H1 (cell line): ENCODE measurements at places on chromosomes 12 and 14. TPM values are rescaled to one million over a fixed set of nuclear protein-coding genes. Genes with fewer than 3 reads are reported as not detected.
A peak's percentile ranks its signal among the peaks of the same experiment; 100 is the strongest.

Gene MYF5
- not detected in 2 replicates for total RNA-seq

DNA sequence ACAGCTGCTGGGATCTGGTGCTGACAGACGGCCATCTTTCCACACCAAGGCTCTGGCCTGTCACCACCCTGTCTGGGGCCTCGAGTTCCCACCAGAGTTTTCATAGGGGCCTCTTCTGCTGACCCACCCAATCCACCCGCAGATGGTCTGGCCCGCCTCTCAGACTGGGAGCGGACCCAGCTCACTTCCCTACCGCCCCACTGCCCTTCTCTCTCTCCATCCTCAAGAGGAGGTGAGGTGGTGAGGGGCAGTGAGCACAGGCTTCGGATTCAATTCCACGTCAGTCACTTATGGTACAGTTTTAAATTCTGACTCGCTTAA, 12.3 kb upstream of the RPS6KL1 start:
- no peak for DNase-seq

DNA sequence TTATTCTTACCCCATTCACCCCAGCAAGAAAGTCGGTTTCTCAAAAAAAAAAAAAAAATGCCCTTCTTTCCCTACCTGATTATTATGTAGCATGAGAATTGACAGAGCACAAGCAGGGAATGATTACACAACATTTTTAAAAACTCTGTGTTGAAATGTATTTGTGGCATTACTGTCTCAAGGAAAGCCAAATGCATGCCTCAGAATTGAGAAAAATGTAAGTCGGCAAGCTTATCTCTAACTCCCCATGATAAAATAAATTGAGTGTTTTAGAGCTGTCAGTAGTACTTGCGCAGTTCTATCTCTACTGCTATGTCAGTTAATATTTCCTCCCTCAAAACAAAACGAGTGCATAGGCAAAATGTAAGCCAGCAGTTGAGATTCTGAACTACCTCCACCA, 25.7 kb downstream of the ANO4 start:
- no peak for DNase-seq

Gene KRT74
- total RNA-seq, result not detected in 2 replicates

- DNase-seq, result no peak
Measured at GRCh38 chr12:109714913-109715244, 1.3 kb downstream of the FAM222A start.

GRCh38 chr12:57182918-57183575, 33.5 kb upstream of the NXPH4 start:
- peak; percentile 97 for DNase-seq

Gene GMPR2
- total RNA-seq, result 85.3 and 88.3 TPM in 2 replicates

GRCh38 chr12:389142-390096, at the start of gene KDM5A:
KDM5A (minus strand) TSS chr12:389320; CDS start chr12:389091, 229 bp downstream.
- DNase-seq, result peak; percentile 29

Gene ABCC9
- total RNA-seq, result not detected in 2 replicates

Gene ACTR6
- 36.8 and 38.1 TPM in 2 replicates for total RNA-seq

DNA sequence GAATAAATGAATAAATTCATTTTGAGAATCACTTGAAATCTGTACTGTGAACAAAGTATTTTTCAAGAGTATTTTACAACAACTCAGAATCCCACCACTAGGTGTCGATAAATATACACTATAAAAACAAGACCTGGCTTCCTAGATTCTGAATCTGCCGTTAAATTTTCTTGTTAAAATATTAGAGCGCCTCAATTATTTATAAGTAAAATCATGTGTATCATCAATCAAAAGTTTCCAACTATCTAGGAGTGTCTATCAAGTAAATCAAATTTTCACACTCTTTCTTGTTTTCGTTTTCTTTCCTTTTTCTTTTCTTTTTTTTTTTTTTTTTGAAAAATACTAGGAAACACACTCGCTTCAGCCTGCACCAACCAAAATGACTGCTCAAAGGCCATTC, 179.2 kb upstream of the DCN start:
- DNase-seq, result no peak

DNA sequence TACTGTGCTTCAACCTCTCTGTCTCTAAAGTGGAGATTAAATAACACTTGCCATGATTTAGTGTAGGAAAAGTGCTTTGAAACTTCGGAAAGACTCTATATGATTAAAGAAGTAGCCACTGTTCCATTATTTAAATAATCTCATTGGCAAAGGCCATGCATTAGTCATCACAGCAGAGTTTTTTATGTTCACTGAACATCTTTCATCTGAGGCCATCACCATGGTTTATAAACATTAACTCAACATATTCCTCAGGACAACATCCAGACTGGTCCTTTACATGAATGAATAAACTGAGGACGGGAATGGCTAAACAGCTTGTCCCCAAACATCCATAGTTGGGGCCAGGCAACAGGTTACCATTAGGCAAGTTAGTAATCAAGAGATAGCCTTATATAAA, 124.6 kb upstream of the FRMD6 start:
- DNase-seq, result no peak

- DNase-seq, result no peak
Measured at GRCh38 chr12:89470741-89471509, 53.7 kb downstream of the GALNT4 start.

GRCh38 chr14:37167151-37168047, 5.0 kb downstream of the SLC25A21 start:
- peak; percentile 60 for DNase-seq

Gene FGF23
- total RNA-seq, result 0.42 and 0.67 TPM in 2 replicates

DNA sequence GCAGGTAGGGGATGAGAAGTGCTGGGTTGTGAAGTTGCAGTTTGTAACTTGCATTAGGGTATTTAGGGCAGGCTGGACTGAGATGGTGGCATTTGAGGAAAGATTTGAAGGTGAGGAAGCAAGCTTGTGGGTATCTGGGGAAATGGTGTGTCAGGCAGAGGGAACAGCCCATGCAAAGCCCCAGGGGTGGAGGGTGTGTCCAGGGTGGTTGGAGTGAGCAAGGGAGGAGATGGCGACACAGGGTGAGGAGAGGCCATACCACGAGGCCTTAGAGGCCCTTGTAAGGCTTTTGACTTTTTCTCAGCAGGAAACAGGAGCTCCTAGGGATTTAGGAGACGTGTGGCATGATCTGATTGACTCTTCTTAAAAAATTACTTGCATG, 136.9 kb downstream of the NUAK1 start:
- DNase-seq, result no peak

GRCh38 chr12:109513977-109514376, 36.5 kb downstream of the UBE3B start:
- no peak for DNase-seq

Gene TAS2R7
- total RNA-seq, result not detected in 2 replicates

DNA sequence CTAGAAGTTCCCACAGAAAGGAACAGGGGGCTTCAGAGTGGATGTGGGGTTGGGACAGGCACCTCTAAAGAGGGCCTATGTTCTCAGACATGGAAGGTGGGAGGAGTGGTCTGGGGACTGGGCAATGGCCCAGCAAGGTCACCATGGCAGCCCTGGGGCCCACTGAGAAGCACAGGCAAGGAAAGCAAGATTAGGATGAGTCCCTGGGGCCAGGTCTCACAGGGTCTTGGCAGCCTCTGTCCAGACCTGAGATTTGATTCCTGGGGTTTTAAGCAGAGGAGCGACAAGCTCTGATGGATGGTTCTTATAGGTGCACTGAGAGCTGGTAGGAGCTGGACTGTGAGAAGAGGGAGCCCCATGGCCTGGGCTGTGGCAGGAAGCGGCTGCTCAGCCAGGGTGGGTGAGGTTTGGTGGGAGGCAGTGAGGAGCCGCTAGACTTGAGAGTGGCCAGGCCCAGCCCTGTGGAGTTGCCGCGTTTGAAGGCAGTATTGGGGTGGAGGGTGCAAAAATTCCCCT, 44.0 kb downstream of the DLK1 start:
- no peak for DNase-seq

DNA sequence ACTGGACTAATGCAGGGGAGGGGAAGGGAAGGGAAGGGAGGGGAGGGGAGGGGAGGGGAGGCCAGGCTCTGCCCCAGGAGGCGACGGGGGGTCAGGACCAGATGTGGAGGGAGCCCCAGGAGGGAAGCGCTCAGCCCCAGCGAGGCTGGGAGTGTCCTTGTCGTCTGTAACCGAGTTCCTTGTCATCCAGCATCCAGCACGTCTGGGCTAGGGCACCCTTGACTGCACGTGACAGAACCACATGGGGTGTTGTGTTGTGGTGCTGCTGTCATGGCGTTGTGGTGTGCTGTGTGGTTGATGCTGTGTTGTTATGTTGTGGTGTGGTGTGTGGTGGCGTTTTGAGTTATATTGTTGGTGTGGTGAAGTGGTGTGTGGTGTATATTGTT, 28.4 kb upstream of the SFSWAP start:
- DNase-seq, result no peak

DNA sequence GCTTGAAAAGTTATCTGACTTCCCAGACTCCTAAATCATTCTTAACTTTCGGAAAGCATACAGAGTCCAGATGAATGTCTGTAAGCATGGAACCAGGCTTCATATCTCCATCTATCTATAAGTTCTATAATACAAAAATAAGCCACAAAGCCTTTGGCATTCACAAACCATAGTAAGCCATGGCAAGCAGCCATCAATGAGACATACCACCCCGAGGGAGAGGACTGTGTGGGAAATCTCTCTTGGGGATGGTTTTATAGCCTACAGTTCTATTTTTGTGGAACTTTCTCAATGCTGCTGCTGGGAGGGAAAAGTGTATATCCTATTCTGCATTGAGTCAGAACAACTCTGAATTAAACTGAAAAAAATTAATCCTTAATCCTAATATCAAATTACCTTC, 20.4 kb downstream of the EGLN3 start:
- DNase-seq, result no peak

DNA sequence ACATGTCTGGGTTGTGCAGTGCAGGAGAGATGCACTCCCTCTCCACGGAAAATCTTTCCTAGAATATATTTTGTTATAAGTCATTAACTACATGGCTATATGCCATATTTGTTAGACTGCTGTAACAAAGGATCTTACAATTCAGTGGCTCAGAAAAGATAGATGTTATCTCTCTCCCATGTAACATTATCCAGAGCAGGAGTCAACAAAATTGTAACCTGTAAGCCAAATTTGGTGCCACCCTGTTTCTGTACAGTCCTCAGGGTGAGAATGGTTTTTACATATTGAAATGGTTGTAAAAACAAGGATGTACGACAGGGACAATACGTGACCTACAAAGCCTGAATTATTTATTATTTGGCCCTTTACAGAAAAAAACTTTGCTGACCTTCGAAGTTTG, 155.5 kb downstream of the KIF21A start:
- no peak for DNase-seq

GRCh38 chr12:52416795-52417194, 10.7 kb upstream of the KRT82 start:
- DNase-seq, result no peak

Gene MDP1
- 14.3 and 17.7 TPM in 2 replicates for total RNA-seq

Gene KLHL33
- total RNA-seq, result 0.11 TPM in 1 of 2 replicates, not detected in the other

Gene KRT1
- total RNA-seq, result not detected in 2 replicates

DNA sequence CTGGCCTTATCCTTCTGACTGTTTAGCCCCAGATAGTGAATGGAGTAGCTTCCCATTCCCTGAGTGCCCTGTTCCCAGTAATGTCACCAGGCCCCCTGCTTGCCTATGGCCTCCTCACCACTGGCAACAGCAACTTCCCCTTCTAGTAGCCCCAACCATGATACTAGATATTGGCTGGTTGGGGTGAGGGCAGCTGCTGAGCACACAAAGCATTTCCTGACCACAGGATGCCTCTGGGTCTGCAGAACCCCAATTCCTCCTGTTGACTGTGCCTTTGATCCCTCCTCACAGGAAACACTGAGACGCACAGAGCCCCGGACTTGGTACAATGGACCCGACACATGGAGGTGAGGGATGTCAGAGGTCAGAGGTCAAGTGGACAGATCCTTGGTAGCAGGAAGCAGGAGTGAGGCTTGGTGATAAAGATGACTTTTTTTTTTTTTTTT, 597 bp downstream of the SOAT2 start:
- no peak for DNase-seq

Gene CACNB3
- total RNA-seq, result 12.5 and 16.9 TPM in 2 replicates

- DNase-seq, result no peak
Measured at GRCh38 chr12:96571101-96571862, 81.9 kb downstream of the CFAP54 start.

DNA sequence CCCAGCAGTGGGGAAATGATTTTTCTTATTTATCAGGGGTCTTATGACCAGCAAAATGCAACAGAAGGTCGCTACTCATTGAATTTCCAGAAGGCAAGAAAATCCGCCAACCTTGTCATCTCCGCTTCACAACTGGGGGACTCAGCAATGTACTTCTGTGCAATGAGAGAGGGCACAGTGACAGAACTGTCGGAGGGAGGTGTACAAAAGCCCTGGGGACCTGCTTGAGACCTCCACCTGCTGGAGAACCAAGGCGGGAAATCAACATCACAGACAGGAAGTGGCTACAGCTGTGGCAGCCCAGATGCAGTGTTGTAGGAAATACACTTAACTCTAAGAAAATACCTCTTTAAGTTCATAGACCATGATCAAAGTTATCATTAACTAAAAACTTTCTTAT, 250.9 kb upstream of the OR4E1 start:
- no peak for DNase-seq

GRCh38 chr12:45273717-45274271, 57.9 kb downstream of the ANO6 start:
- no peak for DNase-seq

Gene VRTN
- total RNA-seq, result 148 and 154 TPM in 2 replicates

- DNase-seq, result no peak
Measured at GRCh38 chr14:93727039-93727740, 61.1 kb downstream of the PRIMA1 start.

Gene RNASE7
- total RNA-seq, result not detected in 2 replicates

DNA sequence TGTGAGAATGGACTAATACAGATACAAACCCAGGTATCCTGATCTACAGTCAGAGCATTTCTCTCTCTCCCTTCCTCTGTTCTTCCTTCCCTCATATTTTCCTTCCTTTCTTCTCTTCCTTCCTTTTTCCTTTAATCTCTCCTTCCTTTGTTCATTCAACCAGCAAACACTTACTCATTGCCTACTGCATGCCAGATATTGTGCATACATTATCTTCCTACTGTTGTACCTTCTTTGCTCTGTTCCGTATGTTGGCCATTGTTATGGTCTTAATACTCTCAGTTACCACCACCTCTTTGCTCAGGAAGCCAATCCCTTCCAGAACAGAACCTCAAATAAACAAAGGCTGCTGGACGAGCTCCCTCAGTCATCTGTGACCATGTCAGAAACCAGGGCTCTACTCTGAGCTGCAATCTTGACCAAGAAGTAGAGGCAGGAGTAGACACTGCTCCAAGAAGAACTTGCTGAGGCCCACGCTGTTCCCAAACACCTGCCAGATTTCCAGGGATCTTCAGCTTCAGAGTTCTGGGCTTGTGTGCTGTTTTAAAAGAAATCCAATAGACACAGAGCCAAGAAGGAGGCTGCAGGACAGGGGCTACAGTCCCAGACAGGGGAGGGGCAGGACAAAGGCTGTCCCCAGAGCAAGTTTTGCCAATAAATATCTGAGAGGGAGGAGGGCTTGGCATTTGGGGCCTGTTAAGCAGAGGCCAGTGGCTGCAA, 526.7 kb upstream of the TBX3 start:
- DNase-seq, result no peak

DNA sequence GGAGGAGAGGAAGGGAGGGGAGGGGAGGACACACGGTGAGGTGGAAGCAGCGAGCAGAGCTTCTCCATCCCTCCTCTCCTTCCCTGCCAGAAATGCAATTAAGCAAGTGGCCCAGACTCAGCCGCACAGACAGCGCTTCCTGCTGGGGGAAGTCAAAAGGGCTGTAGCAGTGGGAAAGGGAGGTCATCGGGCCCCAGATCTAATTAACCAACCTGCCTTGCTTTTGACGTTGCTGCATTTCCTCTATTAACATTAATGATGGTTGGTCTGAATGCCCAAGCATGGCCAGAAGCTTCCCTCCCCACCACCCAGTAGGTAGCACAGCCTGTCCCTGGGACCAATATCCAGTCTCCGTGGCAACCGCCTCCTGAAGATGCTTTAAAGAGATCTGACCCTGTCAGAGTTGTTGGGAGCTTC, 4.6 kb upstream of the NGB start:
- DNase-seq, result no peak
